ENCODE measurements at places on chromosomes 12 and 14. TPM values are rescaled to one million over a fixed set of nuclear protein-coding genes. Genes with fewer than 3 reads are reported as not detected.

LALBA gene
- total RNA-seq = not detected

GIT2 gene
- 14.9 TPM for total RNA-seq

BATF gene
- total RNA-seq = not detected

GALNT8 gene
- 0.23 TPM for total RNA-seq

SLC5A8 gene
- total RNA-seq = 0.08 TPM

ERC1 gene
- 12.6 TPM for total RNA-seq

ANAPC5 gene
- 73.7 TPM for total RNA-seq

LRTM2 gene
- not detected for total RNA-seq

HOXC13 gene
- total RNA-seq = 6.0 TPM

ANO6 gene
- total RNA-seq = 52.6 TPM

MARK3 gene
- 105 TPM for total RNA-seq

TRPV4 gene
- 1.6 TPM for total RNA-seq

OASL gene
- 1.1 TPM for total RNA-seq

IFNG-AS1 gene
- not detected for total RNA-seq

TMEM30B gene
- 13.0 TPM for total RNA-seq

BMP4 gene
- total RNA-seq = 0.91 TPM

HCAR1 gene
- total RNA-seq = 0.31 TPM

ASB2 gene
- total RNA-seq = not detected

TM9SF1 gene
- total RNA-seq = 45.7 TPM

RAD9B gene
- 0.19 TPM for total RNA-seq

SYCP3 gene
- not detected for total RNA-seq

ADAM21 gene
- 0.55 TPM for total RNA-seq

OTX2 gene
- not detected for total RNA-seq

EIF2S3B gene
- 4.6 TPM for total RNA-seq

Measured in hair follicular keratinocyte (primary cell).